Muscle of back (tissue), 13 donors: ENCODE measurements at places on chromosomes 7 and 10. TPM values are rescaled to one million over a fixed set of nuclear protein-coding genes. Genes with fewer than 3 reads are reported as not detected.
A peak's percentile ranks its signal among the peaks of the same experiment; 100 is the strongest.

DNA sequence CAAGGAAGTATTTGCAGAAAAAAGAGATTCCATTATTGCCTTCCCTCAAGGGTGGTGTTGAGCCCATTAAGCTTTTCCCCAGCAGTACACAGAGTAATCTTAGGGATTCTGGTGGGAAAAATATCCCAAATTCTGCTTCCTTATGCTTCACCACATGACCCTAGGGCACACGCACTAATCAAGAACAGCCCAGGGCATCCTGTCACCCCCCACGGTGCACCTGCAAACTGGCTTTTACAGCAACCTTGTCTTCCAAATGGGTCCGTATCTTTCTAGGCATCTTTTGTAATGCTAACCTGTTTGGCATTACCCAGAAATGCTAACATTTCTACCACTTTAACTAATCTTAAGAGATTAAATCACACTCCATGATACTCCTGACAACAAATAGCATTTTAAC is 926 bp upstream of the C7orf33 start:
- DNase-seq, result no peak

DNA sequence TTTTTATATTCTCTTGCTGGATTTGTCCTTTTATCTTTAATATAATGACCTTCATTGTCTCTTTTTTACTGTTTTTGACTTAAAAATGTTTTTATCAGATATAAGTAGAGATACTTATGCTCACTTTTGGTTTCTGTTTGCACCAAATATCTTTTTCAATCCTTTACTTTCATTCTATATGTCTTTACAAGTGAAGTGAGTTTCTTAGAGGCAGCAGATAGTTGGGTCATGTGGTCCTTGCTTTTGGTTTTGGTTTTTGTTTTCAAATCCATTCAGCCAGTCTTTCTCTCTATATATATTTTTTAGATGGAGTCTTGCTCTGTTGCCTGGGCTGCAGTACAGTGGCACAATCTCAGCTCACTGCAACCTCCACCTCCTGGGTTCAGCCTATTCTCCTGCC is 932.4 kb upstream of the LRRTM3 start:
- DNase-seq, result no peak

- no peak for DNase-seq
Measured at GRCh38 chr10:20993389-20993788, 96.3 kb upstream of the NEBL start.

DNA sequence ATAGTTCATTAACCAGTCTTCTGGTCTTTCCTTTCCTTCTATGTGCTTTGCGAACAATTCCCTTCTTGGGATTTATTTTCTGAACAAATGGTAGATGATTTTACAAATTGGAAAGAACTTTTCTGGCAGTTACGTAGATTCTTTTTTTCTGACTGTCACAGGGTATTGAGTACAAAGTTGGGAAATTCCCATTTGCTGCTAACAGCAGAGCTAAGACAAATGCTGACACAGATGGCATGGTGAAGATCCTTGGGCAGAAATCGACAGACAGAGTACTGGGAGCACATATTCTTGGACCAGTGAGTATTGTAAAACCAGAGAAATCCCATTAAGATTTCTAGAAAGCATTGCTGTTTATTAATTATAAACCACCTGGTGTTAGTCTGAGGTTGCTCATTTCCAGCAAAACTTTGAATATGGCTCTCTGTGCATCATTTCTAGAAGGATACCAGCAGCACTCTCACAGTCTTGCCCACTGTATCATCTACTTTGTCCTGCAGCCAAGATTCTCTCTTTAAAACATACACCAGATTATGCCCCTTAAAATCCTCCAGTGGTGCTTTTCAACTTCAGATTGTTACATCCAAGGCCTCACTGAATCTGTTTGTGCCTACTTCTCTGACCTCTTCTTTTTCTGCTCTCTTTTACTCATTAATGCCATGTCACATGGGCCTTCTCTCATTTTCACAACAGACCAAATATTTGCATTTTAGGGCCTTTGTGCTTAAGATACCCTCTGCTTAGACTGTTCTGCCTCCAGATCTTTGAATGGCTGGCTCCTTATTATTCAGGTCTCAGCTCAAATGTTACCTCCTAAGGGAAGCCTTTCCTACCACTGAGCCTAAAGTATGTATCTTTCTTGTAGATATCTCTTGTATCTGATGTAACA is 27.0 kb downstream of the DLD start:
- DNase-seq, result no peak

GRCh38 chr10:32376771-32377170 is 29.8 kb upstream of the EPC1 start:
- DNase-seq, result peak; percentile 25

DNA sequence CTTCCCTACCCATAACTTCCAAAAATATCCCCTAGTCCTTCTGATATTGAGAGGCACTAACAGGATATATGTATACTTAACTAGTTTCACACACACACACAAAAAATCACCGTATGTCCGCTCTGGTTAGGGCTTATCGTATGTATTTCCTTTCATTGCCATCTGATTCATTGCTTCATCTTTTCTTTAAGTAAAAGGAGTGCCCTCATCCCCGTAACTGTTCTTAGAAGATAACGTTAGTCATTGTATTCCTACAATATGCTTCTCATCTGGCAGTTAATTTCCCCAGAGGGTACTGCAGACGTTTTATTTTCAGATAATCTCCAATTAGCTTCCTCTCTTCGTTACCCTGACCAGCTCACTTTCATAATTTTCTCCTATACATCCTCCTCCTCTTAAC is 37.3 kb downstream of the NRCAM start:
- no peak for DNase-seq

- DNase-seq, result no peak
Measured at GRCh38 chr7:93188870-93189634, 37.2 kb downstream of the HEPACAM2 start.

DNA sequence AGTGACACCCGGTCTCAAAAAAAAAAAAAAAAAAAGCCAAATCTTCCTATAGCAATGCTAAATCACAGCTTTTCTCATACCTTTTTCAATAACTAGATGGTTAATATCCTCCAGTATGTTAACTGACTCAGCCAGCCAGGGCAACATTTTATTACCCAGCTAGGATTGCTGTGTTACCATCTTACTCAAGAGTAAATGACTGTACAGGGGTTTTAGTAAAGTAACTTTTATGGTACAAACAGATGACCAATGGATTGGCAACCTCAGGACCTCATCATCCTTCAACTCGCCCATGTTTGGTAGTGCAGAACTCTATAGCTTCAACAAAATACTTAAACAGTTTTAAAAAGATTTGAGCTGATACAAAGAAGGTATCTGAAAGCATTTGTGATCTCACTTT is 59.5 kb downstream of the HBP1 start:
- no peak for DNase-seq

DNA sequence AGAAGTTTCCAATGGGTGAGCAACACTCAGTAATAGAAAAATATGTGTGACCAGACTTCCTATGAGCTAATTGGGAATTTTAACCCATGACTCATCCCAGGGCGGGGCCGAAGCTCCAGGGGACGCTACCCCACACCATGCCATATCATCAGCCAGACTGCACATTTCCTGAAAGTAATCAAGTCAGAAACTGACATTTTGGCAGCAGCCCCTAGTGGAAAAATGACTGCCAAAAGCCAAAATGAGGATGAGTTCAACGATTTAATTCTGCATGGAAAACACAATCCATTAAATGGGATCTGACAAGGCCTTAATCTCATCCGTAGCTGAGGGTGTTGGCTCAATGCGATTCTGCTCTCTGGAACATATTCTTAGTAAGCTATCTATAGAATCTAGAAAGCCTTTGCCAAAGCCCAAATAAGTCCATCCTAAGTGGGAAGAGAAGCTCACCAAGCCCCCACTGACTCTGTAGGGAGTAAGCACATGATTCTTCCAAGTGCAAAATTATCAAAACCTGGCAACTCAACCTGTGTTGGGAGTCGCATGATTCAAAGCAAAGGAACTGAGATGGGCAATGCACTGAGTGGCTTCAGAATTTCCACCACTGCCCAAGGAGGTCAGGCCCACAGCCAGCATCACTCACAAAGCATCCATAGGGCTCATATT is 93.1 kb upstream of the PDE1C start:
- peak; percentile 80 for DNase-seq

- DNase-seq, result no peak
Measured at GRCh38 chr7:84237533-84238173, 43.1 kb upstream of the SEMA3A start.

DNA sequence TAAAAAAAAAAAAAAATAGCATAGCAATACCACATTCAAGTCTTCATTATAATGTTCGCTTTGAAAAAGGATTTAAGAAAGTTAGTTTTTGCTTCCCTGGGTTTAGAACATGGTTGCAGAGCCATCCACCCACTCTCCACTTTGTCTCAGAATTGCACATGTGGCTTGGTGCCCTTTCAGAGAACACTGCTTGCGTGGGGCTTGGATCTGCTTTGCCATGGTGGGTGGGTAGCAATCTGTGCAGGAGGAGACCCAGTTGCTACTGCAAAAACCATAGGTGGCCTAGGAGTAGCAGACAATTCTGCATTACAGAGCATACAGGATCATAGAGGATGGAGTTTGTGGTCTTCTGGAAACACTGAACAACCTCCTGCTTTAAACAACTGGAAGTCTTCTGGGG is 421.4 kb upstream of the CELF2 start:
- no peak for DNase-seq

GRCh38 chr10:105121743-105122142 is 480.7 kb downstream of the SORCS3 start:
- DNase-seq, result no peak

DNA sequence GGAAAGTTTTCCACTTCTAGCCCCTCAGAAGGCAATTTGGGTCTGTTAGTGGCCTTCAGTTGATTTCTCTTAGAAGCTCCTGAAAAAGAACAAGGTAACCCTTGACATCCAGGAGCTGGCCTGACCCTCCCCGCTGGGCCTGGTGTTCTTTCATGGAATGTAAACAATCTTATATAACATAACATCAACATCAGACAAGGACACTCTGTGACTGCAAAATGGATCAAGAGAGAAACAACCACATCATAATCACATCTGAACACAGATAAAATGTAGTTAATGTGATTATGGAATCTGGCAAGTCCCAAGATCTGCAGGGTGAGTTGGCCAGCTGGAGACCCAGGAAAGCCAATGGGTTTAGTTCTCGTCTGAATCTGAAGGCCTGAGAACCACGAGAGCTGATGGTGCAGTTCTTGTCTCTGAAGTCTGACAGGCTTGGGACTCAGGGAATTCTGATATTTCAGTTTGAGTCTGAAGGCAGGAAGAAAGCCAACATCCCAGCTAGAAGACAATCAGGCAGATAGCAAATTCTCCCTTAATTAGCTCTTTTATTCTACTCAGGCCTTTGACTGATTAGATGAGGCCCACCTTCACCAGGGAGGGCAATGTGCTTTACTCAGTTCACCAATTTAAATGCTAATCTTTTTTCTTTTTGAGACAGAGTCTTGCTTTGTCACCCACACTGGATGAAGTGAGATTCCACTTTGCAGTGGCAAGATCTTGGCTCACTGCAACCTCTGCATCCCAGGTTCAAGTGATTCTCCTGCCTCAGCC is 91.4 kb upstream of the NAMPT start:
- no peak for DNase-seq

- no peak for DNase-seq
Measured at GRCh38 chr7:131412031-131412430, 84.4 kb downstream of the MKLN1 start.

GRCh38 chr10:69957886-69958555 is 94.6 kb upstream of the MACROH2A2 start:
- no peak for DNase-seq

DNA sequence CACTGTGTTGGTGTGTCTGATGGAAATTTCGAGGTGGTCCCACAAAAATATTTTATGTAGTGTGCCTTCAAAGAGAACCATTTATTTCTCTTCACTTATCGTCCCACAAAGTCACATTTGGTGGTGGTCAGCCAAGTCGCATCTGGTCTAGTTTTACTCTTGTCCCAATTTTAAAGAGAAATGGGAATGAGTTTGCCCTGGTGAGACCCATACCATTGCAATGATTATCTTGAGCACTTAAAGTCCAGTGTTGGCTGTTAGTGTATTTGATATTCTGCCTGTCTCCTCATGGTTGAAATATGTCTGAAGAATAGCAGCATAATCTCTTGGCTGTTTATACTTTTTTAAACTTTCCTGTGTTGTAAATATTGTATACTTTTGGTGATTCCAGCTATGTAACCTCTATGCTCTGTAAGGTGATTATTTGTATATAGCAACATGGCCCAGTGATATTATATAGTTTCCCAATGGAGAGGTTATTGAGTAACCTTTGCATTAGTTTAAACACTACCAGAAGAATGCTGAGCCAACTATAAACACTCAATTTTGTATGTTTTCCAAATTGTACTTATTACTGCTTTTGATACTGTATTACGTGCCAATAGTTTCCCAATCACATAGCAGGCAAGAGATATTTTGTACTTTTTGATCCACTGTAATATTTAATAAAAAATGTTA is 172.2 kb downstream of the RTKN2 start:
- no peak for DNase-seq

- no peak for DNase-seq
Measured at GRCh38 chr7:134287916-134288659, 28.6 kb downstream of the SLC35B4 start.

GRCh38 chr7:28779954-28780353 is 178.2 kb downstream of the TRIL start:
- DNase-seq, result no peak

GRCh38 chr7:43653891-43654504 is 71.1 kb downstream of the STK17A start:
- DNase-seq, result no peak

GRCh38 chr7:13476881-13477444 is 512.5 kb downstream of the ETV1 start:
- no peak for DNase-seq

DNA sequence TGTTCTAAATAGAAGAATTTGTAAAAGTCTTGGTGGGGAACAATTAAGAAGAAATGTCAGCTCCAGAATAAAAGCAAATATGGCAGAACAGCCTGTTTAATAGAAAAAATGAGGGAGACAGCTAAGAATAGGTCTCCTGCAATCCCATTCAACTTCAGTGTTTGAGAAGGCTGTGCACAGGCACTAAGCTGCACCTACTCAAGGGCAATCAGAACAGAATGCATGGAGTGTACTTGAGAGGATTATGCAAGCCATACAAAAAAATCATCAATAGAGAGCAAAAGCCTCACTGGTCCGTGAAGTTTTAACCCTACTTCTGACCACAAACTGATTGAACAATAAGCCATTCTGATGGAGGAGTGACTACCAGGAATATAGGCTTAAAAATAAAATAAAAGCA is 690.7 kb upstream of the PCDH15 start:
- no peak for DNase-seq

- DNase-seq, result no peak
Measured at GRCh38 chr7:11665357-11665756, 166.6 kb downstream of the THSD7A start.

- DNase-seq, result no peak
Measured at GRCh38 chr7:64643566-64643965, 22.4 kb upstream of the ZNF107 start.

The MACROH2A2 gene
- 22.6 TPM for polyA plus RNA-seq

The MDH2 gene
- 216 TPM for polyA plus RNA-seq

The FAM24B gene
- polyA plus RNA-seq, result 1.9 TPM
